ENCODE measurements at places on chromosomes 2 and 18.
A peak's percentile ranks its signal among the peaks of the same experiment; 100 is the strongest.

GRCh38 chr18:45253973-45254708 is 361.1 kb upstream of the SLC14A2 start:
- no peak for DNase-seq

- DNase-seq, result peak; percentile 22
These were observed 3.2 kb downstream of the PIGN start for GRCh38 chr18:62183578-62184195.

- no peak for DNase-seq
These were observed 26.4 kb downstream of the ALK start for GRCh38 chr2:29894822-29895614.

DNA sequence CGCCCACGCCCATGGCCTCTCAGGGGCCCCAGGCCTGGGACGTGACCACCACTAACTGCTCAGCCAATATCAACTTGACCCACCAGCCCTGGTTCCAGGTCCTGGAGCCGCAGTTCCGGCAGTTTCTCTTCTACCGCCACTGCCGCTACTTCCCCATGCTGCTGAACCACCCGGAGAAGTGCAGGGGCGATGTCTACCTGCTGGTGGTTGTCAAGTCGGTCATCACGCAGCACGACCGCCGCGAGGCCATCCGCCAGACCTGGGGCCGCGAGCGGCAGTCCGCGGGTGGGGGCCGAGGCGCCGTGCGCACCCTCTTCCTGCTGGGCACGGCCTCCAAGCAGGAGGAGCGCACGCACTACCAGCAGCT is 2.4 kb downstream of the B3GNT7 start:
- DNase-seq, result no peak

DNA sequence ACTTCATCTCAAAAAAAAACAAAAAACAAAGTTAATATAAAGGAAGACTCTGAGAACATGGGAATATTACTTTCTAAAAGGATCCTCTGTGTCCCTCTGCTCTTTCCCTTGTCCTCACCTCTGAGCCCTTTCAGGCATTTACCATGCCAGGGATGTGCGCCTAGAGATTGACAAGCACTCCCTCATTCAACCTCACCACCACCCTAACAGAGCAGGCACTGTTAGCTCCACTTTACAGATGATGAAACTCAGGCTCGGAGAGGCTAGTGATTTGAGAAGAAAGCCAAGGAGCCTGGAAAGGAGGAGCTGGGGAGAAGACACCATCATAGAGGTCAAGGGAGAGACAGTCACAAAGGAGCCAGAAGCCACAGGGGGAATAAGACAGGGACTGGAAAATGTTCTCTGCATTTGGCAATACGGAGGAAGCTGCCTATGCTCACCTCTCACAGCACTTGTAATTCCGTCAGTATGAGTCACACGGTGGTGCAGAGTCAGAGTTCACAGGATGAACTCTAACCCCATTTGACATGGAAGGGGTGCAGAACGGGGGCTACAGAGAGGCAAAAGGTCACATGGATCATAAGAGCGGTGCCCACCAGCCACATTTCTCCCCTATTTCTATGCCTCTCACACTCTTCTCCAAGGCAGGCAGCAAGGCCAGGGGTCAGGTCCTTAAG is 101.8 kb upstream of the NFU1 start:
- DNase-seq, result no peak

GRCh38 chr2:7639476-7639875 is 722.3 kb downstream of the RNF144A start:
- no peak for DNase-seq

DNA sequence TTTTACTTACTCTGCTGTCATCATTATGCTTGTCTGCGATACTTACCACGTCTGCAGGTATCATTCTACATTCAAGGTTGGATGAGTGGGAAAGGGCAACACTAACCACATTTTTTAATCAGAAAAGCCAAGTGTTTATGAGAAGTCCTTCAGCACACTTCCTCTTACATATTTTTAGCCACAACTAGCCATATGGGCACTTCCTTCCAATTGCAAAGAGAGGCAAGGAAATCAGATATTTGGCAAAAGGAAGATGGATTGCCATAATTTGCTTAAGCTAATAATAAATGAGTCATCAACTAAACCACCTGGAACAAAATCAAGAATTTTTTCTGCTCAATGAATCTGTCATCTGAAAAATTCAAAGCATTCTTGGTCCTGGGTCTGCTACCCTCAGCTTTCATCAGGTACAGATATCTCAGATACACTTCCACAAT is 16.7 kb upstream of the MRO start:
- DNase-seq, result no peak

DNA sequence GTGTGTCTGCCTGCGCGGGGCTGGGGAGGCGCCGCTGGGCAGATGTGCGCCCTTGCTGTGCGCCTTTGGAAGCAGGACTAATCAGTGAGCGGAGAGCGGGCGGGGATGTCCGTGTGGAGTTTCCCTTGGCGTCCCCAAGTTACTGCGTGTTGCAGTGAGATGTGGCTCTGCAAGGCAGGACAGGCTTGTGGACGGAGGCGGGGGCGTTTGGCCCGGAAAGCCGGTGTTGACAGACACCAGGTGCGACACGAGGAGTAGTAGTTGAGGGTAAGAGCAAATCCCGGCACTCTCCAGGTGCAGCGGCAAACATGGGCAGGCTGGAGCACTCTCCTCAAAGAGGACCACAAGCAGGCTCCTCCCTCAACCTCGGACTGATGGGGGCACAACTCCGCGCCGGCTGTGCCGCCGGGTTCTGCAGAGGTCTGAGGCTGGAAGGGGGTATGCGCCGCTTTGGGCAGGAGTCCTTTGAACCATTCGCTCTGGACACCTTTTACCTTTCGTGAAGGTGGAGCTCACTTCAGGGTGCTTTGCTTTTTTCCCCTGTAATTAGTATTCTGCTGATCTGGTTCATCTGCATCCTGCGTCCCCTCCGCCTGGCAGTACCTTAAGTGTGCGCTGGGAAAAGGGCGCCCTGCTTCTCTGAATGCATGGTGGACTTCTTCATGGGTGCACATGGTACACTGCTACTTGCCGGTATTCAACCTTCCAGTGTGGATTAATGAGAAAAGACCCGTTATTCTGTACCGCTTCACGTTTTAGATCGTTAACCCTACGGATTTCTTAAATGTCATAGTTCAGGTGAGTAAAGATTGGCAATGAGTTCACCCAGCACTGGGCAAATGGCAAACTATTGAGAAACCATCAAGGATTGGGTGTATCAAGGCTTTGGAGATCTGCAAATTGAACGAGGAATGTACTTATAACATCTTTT is 608 bp downstream of the CDH7 start:
- DNase-seq, result no peak

- no peak for DNase-seq
These were observed 1.4 kb downstream of the PSME4 start for GRCh38 chr2:53969285-53969967.

- no peak for DNase-seq
These were observed 85.1 kb downstream of the ANTXR1 start for GRCh38 chr2:69097891-69098655.

DNA sequence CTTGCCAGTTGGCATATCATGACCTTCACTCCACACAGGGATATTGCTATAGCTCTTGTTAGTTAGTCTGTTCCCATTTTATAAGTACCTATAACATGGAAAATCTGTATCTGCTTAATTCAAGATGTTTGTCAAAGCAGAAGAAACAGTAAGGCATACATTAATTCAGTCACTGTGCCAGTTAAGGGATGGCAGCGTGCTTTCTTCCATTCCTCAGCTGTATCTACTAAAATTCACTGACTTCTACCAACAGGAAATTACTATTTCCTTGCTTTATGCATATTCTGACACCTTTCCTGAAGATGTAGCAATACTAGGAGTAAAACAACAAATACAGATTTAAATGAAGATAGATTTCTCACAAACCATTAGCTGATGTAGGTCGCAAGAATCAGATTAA is 59.9 kb downstream of the RNF152 start:
- DNase-seq, result no peak

DNA sequence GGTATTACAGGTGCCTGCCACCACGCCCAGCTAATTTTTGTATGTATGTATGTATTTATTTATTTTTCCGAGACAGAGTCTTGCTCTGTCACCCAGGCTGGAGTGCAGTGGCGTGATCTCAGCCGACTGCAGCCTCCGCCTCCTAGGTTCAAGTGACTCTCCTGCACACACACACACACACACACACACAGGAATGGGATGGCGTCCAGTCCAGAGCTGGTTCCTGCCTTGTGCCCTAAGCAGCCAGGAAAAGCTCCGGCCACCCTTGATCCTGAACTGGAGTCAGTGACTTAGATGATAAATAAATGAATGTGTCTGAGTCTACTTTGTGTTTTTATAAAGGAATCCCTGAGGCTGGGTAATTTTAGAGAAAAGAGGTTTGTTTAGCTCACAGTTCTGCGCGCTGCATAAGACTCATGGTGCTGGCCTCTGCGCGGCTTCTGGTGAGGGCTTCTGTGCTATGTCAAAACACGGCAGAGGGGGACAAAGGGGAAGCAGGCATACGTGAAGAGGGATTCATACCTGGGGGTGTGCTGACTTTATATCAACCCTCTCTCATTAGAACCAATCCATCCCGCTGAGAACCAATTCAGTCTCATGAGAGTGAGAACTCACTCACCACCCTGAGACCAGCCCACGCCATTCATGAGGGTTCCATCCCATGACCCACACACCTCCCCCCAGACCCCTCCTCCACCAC is 59.7 kb upstream of the PHLPP1 start:
- no peak for DNase-seq

GRCh38 chr2:210816769-210817168 is 260.4 kb downstream of the CPS1 start:
- DNase-seq, result no peak

GRCh38 chr2:53114582-53114981 is 653.0 kb upstream of the CHAC2 start:
- no peak for DNase-seq

DNA sequence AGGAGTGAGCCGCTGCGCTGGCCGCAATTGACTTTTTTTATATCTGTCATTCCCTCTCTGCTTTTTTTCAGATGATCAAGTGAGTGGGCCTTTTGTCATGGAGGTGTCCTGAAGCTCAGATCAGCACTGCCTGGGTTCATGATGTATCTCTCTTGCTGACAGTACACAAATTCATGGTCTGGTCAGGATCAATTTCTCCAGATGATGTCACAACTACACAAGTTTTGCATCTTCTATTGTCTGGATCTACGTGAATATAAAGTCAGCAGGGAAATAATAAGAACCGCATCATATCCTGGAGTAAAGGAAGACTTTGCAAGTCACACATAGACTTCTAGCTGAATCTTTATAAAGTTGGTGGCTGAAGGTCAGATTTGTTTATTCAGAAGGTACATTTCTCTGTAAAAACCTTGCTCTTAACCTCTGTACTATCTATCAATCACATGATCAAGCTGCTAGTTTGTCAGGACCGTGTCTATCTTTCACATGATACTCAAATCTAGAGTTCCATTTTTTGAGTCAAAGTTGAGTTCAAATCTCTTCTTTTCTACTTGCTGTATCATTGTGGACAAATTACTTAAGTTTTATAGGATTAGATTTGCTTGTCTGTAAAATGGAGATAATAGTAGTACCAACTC is 13.1 kb upstream of the CD28 start:
- DNase-seq, result no peak

DNA sequence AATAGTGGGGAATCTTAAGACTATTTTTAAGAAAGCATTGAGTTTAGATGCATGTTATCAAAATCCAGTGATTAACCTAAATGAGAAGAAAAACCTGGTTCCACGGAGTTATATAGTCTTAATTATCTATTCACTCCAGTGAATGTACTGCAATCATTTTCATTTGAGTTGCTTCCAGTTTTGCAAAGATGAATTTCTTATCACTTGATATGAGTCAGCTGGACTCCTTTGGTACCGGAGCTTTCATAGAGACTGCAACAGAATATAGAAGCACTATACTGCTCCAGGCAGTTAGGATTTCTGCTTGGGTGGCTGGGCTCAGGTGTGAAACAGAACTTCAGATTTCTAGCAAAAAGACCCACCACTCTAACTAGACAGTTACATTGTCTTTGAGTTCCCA is 92.2 kb upstream of the NFU1 start:
- no peak for DNase-seq

DNA sequence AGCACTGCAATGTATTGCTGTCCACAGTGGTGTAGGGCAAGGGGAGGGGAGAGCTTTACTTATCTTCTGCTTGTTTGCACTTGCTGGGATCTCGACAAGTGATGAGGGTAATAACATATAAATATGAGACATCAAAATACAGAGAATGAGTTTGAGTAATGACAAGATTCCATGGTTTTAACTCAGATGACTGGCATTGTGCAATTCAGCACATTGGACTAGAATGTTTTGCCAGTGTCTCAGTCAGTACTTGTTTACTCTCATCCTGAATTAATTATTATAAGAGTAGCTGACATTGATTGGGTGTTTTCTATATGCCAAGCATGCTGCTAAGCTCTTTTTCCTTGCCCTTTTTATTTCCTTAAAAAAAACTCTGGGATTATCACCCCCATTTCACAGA is 306.7 kb upstream of the MMADHC start:
- DNase-seq, result no peak

DNA sequence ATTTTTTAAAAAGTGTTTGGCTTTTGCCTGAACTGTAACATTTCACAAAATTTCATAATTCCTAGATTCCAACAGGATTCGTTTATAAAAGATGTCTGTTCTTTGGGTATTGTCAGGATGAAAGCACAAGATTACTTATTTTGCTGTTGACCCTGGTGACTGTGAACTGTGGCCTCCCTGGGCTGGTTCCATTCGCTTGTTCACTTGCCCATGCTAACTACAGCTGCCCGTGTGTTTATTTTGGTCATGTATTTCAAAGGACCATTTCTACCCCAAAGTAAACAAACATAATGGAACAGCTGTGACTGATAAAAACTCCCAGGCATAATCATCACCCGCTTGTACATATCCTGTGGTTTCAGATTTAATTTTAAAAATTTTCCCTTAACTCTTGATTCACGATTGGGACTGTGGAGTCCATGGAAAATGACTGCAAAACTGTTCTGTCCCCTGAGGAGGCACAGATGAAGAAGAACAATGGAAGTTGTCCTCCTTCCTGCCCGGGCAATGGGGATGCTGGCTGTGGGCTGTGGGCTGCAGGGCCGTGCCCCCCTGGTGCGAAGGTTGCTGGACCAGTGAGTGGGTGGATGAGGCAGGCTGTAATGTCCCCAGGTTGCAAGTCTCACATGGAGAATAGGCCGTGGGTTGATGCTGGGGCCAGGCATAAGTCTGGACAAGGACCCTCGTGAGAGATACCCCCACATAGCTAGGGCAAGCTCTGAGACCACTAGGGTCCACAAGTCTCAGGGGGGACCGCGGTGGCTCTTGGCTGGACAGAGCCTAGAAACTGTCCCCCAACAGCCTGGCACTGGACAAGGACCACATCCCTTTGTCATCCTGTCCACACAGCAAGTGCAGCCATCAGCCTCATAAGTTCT is 28.9 kb upstream of the HDAC4 start:
- DNase-seq, result no peak

- no peak for DNase-seq
These were observed 23.4 kb upstream of the CYP1B1 start for GRCh38 chr2:38099099-38100028.

Data from CD4-positive, alpha-beta T cell treated with Interleukin-15 for 1 hour (primary cell).